ENCODE measurements at places on chromosomes 12 and 14.

DNA sequence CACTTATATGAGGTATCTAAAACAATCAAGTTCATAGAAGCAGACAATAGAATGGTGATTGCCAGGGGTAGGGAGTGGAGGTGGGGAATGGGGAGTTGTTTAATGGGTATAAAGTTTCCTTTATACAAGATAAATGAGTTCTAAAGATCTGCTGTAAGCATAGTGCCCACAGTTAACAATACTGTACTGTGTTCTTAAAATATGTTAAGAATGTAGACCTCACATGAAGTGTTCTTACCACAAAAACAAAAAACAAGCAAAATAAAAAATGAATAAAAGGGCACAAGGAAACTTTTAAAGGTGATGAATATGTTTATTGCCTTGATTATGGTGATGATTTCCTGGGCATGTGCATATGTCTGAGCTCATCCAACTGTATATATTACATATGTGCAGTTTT is 211.8 kb downstream of the MSRB3 start:
- no peaks in the 10 kb centered on the region for H3K27me3 ChIP-seq
- no peak overlapping the region for H3K4me3 ChIP-seq
- DNase-seq, result no peak
- H3K4me1 ChIP-seq, result no peaks in the 10 kb centered on the region

GRCh38 chr12:63389211-63389610 is 238.2 kb upstream of the AVPR1A start:
- no peak overlapping the region for H3K4me3 ChIP-seq
- H3K27ac ChIP-seq, result no peak overlapping the region
- no peaks in the 10 kb centered on the region for H3K4me1 ChIP-seq
- no peaks in the 10 kb centered on the region for H3K27me3 ChIP-seq

DNA sequence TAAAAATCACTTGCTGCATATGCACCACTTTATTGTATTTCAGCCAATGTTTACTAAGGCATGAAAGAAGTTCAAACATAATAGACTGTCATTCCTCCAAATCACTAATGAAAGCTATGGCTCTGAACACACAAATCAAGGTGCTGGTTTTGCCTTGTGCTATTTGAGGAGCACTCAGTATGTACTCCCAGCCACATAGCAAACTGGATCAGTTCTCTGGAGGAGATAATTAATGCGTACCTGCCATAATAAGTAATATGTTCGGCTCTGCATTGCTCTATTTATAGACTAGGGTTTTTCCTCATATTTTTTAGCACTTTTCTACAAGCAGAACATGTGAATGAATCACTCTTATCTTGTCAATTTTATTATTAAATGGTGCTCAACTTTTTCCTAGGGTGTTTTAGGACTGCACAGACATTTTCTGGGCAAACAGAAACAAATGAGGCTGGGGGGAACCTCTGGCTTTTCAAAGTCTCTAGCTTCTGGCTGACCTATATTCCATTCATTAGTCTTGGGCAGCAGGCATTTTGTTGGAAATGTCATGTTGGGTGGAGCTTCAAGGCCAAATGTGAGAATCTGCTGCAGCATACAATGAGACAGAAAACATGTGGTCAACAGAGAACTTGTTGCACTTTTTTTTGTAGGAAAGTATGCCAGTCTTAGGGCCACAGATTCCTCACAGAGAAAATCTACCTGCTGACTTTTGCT is 88.4 kb downstream of the GRIP1 start:
- peaks cover 4% of the 10 kb centered on the region for H3K4me1 ChIP-seq
- no peaks in the 10 kb centered on the region for H3K27me3 ChIP-seq
- no peak for DNase-seq

- H3K36me3 ChIP-seq, result peaks cover 21% of the 10 kb centered on the region
- peaks cover 16% of the 10 kb centered on the region for H3K4me1 ChIP-seq
- H3K27me3 ChIP-seq, result no peaks in the 10 kb centered on the region
- no peak overlapping the region for H3K27ac ChIP-seq
- H3K4me3 ChIP-seq, result no peak overlapping the region
- DNase-seq, result no peak
Measured at GRCh38 chr12:67671892-67672291, 23.3 kb downstream of the DYRK2 start.
